ENCODE measurements at places on chromosomes 4 and X.

DNA sequence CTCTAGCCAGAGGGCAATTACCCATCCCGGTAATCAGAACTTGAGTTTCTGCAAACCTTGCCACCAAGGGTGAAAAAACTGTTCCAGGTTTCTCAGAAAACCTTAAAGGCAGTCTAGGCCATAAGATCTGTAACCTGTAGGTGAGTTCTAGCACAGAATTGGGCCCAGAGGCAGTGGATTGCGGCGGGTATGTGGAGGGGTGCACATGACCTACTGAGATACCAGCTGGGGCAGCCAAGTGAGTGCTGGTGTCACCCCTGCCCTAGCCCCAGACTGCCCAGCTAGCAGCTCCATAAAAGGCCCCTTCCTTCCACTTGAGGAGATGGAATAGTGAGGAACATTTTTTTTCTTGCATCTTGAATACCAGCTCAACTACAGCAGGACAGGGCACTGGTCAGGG is 176.7 kb downstream of the SMARCA1 start:
- DNase-seq: no peak

DNA sequence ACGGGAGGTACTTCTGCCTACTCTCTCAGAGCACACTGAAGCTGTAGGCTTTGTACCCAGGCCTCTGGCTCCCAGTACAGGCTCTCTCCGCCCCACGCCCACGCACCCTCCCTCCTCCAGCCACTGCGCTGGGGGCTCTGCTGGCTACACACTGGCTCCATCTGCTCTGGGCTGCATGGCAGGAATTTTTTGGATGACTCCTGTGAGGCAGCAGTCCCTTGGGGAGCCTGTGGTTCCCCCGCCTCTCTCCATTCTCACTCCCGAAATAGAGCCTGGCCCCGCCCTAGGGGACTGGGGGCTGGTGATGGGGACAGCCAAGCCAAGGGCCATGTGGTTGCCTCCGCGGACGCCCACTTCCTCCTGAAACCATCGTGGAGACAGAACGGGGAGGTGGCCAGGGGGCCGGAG is 58.1 kb upstream of the ADRA2C start:
- peak; percentile 3 for DNase-seq

DNA sequence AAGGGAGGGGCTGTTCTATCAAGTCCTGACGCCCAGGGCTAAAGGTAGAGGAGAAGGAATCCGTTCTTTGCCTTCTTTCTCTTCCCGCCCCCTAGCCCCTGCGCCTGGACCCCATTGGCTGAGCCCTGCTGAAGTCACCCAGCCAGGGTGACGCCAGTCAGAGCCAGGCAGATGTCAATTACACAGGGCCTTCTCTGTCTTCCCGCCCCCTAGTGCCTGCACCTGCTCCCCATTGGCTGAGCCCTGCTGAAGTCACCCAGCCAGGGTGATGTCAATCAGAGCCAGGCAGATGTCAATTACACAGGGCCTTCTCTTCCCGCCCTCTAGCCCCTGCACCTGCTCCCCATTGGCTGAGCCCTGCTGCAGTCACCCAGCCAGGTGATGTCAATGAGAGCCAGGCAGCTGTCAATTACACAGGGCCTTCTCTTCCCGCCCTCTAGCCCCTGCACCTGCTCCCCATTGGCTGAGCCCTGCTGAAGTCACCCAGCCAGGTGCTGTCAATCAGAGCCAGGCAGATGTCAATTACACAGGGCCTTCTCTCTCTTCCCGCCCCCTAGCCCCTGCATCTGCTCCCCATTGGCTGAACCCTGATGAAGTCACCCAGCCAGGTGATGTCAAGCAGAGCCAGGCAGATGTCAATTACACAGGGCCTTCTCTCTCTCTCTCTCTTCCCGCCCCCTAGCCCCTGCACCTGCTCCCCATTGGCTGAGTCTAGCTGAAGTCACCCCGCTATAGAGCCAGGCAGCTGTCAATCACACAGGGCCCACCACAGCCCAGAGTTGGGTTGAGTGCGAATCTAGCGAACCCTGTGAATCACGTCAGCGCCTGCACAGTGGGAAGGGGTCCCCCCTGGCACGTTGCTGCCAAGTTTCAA is 46.4 kb downstream of the ASMT start:
- no peak for DNase-seq

DNA sequence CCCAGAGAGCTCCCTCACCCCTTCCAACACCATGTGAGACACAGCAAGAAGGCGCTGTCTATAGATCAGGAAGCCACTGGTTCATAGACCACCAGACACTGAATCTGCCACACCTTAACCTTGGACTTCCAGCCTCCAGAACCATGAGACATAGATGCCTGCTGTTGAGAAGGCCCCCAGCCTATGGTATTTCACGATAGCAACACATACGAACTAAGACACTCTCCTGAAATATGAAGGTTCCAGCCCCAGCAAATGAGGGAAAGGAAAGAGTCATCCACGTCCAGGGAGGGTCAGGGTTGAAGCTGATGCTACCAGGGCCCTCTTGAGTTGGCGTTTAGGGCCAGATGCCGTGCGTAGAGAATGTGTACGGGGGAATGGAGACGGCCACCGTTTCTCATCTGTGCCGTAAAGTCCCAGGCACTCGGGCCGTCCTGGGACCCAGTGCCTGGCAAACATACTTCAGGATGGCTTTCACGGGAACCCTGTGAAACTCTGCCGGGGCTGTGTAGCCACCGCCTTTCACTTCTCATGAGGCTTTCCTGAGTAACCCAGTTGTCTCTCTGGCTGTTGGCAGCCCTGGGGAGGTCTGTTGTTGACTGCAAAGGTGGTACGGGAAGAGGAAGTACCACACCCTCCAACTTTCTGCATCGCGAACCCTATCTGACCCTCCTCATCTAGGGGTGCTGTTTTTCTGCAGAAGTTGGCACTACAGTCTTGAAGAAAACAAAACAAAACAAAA is 17.7 kb upstream of the P2RY8 start:
- no peak for DNase-seq

DNA sequence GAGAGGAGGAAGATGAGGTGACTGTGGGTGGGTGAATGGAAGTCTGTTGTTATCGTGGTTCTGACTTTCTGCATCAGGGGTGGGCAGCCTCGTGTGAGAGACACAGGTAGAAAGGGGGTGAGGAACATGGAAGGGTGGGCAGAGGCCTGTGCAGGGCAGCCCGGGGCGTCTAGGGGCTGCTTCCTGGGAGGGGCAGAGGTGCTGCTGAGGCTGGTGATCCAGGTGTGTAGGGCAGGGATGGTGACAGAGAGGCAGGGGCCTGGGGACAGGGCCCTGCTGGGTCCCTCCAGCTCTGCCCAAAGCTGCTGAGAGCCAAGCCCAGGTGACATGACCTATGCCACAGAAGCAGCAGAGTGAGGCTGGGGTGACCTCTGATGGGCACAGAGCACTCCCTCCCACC is 89.7 kb upstream of the C4orf50 start:
- no peak for DNase-seq

DNA sequence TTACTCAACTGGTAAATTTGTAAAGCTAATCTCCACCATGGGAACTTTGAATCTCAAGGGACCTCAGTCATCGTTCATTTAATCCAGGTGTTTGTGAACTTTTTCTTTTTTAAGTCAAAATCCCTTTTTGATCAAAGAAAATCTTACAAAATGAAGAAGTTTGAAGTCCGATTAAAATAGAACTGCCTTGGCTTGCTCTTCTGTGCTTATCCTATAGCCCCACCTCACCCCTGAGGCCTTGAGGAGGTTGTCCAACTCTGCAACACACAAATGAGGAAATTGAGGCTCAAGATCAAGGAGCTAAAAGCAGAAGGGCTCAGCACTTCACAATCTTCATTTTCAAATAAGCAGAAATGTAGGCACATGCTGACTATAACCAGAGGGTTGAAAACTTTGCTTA is 240.3 kb upstream of the SFRP2 start:
- no peak for DNase-seq

DNA sequence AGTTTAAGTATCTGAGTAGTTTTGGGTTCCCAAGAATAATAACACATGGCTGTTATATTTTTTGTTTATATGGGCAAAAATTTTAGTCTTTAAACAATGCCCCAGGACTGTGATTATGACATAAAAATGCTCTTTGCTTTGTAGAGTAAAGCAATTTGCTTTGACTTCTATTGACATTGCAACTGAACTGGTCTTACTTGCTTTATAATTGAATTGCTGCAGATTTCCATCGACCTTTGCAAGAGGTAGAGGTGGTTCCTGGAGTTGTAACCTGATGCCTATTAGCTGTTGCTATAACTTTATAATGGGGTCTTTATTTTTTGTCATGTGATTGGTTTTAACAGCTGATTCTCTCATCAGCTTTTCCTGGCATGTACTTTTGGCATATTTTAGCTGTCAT is 302.9 kb downstream of the ARHGAP10 start:
- DNase-seq: no peak

DNA sequence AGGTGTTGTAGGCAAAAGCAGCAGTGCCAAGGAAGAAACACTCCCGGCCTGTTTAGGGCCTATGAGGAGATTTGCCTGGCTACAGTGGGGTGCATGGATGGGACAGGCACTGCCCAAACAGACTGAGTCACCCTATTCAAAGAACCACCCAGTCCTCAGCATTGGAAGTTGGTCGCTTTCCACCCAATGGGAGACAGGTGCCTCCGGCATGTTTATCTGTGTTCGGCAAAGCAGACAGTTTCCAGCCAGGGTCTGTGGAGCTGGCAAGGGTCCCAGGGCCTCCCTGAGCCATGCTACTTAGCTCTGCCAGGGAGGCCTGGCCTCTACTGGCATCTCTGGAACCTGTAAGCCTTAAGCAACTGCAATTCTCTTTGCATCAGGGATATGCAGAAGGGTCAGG is 165.1 kb upstream of the ATP6AP2 start:
- no peak for DNase-seq

GRCh38 chr4:127975121-127975770 is 10.0 kb downstream of the ABHD18 start:
- DNase-seq: no peak

DNA sequence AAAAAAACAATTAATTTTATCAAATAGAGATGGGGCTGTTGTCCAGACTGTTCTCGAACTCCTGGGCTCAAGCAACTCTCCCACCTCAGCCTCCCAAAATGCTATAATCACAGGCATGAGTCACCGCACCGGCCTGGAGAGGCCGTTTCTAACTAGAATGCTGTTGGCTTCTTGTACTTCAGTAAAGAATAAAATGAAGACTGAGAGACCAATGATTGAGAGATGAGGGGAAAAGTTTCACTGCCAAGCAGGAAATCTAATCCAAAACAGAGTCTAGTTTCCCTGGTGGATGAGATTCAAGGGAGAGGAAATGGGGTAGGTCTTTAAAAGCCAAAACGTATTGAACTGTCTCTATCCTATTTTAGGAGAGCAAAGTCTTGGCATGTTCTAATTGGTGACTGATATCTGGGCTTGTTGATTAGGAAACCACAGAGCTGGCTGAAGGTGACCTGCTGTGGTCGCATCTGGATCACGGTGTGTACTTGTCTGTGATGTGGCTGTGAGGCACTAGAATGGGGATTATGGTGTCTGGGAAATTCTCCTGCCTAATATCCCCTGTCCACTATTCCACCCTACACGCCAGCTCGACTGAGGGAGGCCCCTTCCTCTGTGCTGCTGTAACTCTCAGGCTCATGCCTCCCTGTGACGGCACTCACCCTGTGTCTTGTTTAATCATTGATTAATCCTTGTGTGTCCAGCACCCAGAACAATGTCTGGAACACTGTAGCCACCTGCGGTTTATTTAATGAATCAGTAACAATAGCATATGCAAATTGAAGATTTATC is 15.0 kb upstream of the TRIM2 start:
- DNase-seq: no peak

- DNase-seq: no peak
These were observed 3.6 kb downstream of the ABLIM2 start for GRCh38 chr4:8155048-8155447.
